ENCODE measurements at places on chromosomes 7 and 10.

DNA sequence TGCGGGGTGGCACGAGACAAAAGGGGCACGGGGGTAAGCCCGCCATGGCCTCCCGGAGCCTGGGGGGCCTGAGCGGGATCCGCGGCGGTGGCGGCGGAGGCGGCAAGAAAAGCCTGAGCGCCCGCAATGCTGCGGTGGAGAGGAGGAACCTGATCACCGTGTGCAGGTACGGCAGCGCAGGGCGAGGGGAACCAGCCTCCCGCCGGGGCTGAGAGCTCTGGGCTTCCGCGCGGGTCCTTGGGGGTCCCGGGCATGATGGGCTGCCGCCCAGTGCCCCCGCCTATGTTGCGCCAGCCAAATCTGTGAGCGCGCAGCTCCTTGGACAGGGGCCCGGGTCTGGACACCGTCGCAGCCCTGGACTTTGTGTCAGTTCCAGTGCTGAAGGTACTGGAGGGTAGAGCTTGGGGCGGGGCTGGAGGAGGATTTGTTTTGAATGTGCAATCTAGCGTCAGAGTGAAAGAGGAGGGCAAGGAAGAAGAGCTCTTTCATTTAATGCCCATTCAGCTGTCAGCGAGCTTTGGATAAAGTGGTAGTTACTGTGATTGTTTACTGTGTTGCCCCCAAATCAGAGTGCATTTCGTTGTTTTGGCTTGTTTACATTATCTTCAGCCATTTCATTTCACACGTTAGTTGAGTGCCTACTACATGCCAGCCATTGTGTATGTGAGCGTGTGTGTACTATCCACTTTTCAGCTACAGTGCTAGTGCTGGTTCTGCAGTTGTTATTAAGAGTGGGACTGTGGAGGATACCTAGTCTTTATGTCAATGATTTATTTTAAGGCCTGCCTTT is 777 bp downstream of the RUNDC3B start:
- DNase-seq = no peak

DNA sequence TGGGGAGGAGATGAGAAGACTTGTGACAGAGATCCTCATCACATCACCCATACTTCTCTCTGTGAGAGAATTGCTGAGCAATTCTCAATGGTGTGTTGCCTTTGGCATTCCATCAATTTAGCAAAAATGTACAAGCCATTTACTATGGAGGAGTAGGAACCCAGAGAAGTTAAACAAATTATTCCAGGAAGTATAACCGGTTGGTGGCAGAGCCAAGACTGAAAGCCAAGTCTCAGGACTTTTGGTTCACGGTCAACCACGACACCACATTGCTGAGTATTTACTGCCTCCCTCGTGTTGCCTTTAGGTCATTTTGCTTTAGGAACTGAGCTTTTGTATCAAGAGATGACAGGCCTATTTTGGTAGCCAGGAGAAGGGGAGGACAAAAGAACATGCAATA is 88.0 kb upstream of the ELMO1 start:
- no peak for DNase-seq

- no peak for DNase-seq
Measured at GRCh38 chr7:107468824-107469223, 1.0 kb upstream of the GPR22 start.

GRCh38 chr7:106779877-106780276 is 85.2 kb upstream of the PIK3CG start:
- DNase-seq = no peak

Measured in breast epithelium (tissue), 4 donors.